ENCODE measurements at places on chromosomes 6 and 20. TPM values are rescaled to one million over a fixed set of nuclear protein-coding genes. Genes with fewer than 3 reads are reported as not detected.

LPA gene
- total RNA-seq = 0.22 TPM

FOXS1 gene
- total RNA-seq = 0.60 TPM

C6orf163 gene
- 3.8 TPM for total RNA-seq

SLC17A2 gene
- not detected for total RNA-seq

BCLAF1 gene
- total RNA-seq = 123 TPM

OR2J2 gene
- not detected for total RNA-seq

VGLL2 gene
- total RNA-seq = not detected

ME1 gene
- total RNA-seq = 10.4 TPM

RBM24 gene
- total RNA-seq = 8.3 TPM

HTR1B gene
- total RNA-seq = 0.19 TPM

FKBP1C gene
- total RNA-seq = not detected

SLC22A7 gene
- not detected for total RNA-seq

WFDC10B gene
- 0.73 TPM for total RNA-seq

LY86 gene
- total RNA-seq = 2.8 TPM

FGD2 gene
- total RNA-seq = 6.9 TPM

MRAP2 gene
- 6.3 TPM for total RNA-seq

ZNF391 gene
- 1.6 TPM for total RNA-seq

BMP6 gene
- 0.55 TPM for total RNA-seq

PXDC1 gene
- total RNA-seq = 3.1 TPM

BCL2L1 gene
- total RNA-seq = 90.3 TPM

TBX18 gene
- 0.82 TPM for total RNA-seq

TREML1 gene
- total RNA-seq = 0.35 TPM

NRN1 gene
- total RNA-seq = 2.7 TPM

MYLIP gene
- total RNA-seq = 40.3 TPM

SLC17A9 gene
- 22.2 TPM for total RNA-seq

Measured in mucosa of descending colon (tissue), 3 donors.